ENCODE measurements at places on chromosomes 1 and 21.

- DNase-seq = no peak
These were observed 156.4 kb downstream of the PTGER3 start for GRCh38 chr1:70891051-70891843.

GRCh38 chr1:40783001-40783905, at the start of gene KCNQ4:
TSS of gene KCNQ4 (plus strand) at chr1:40783787. CDS start at chr1:40784094, 307 bp downstream.
- no peak for DNase-seq

- DNase-seq = no peak
These were observed 47.6 kb upstream of the RAP1A start for GRCh38 chr1:111571987-111572386.

DNA sequence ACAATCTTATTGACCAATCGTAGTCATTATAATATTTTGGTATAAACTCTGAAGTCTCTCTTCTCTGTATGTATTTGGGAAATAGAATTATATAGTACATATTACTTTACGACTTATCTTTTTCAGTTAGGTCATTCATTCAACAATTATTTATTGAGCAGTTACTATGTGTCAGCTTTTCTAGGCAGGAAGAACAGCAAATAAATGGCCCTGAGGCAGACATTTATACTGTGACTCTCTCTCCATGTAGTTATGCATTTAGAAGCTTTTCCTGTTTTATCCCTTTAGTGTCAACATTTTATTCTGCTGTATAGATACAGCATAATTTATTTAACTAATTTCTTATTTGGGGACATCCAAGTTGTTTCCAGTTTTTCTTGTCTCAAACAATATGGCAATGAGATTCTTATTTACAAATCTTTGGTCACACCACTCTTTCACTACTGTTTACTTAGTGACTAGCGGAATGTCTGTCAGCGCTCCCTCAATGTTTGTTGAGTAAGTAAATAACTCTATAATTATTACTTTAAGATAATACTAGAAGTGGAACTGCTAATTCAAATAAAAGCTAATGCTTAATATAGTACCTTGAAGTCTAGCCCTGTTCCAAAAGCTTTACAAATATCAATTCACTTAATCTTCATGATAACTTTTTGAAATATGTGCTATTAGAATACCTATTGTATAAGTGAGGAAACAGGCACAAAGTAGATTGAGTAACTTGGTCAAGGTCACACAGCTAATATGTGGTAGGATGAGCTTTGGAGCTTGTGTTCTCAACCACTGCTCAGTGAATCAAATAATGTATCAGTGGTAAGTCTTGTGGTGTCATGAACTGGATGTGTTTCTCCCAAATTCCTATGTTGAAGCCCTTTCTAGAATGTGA, 465.6 kb downstream of the SIPA1L2 start:
- DNase-seq = no peak

GRCh38 chr1:110259770-110260169, 49.7 kb downstream of the KCNC4 start:
- no peak for DNase-seq

- no peak for DNase-seq
These were observed 1.8 kb downstream of the NCDN start for GRCh38 chr1:35559317-35559944.

DNA sequence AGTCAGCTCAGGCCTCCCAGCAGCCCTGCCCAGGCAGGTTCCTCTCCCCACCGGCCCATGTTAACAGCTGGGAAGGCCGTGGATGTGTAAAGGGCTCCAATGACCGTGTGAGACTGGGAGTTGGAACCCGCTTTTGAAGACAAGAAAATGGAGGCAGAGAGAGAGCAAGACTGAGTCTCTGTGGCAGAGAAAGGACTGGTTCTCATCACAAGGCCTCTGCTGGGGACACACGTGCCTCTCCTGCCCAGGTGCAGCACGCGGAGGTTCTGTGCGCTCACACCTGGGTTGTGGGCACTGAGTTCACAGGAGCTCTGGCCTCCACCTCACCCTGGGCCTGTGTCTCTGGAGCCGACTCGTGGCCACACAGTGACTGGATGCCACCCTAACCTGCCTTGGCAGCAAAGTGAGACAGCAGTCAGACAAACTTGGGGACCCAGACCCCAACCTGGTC, 27.0 kb downstream of the RUNX3 start:
- no peak for DNase-seq

DNA sequence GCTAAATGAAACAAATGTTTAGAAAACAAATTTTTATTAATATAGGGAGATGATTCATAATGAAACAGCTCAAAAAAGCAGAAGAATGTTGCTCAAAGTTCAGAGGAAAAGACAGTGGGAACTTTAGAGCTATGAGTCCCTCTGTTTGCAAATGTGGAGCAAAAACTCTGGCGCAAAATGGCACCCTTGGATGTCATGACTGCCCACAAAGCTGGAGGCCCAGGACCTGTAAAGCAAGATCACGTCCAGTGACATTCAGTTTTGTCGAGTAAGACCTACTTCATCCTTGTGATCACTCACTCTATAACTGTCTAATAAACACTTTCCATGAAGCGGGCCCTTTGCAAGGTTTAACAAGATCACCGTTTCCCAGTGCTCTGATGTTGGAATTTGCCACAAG, 9.1 kb upstream of the EXO1 start:
- DNase-seq = no peak

DNA sequence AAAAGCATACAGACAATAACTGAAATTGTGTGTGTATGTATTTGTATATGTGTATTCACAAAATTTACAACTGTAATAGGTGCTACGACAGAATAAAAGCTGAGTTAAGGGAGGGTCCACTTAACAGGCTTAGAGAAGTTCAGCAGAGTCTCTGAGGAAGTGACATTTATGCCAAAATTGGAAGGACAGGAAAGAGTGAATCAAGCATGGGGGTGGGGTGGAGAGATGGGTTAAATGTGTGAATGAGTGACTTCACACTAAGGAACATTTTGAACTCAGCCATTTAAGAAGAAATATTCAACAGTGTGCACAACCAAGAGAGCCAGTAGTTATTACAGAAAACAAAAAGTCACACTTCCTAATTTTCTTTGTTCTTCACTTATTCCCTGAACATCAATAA, 53.8 kb upstream of the RGS1 start:
- DNase-seq = no peak

DNA sequence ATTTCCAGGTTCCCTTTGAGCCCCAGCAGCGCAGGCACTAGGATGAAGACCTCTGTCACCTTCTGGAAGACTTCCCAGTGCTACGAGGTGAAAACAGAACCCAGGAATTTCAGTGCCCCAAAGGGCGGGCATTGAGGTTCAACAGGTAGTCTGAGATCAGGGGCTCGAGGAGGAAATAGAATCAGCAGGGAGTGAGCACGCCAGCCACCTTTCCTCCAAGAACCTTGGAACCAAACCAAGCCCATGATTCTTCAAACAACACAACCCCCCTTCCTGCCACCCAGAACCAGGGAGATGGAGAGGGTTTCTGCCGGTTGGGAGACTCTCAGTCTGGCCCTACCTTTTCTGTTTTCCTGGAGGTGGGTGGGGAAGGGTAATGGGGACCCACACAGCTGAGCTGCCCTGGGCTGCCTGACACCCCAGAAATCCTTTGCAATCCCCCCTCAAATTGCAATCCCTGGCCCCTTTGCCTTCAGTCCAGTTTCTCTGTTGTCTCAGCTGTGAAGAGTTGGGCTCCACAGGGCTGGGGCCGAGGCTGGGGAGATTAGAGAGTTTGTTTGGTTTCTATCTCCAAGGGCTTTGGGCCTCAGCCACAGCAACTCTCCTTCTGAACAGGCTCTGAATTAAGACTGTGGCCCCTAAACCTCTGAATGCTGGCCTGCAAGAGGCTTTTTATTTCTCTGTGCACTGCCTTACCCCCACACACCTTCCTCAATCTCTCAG, 11.9 kb downstream of the SLC41A1 start:
- no peak for DNase-seq

DNA sequence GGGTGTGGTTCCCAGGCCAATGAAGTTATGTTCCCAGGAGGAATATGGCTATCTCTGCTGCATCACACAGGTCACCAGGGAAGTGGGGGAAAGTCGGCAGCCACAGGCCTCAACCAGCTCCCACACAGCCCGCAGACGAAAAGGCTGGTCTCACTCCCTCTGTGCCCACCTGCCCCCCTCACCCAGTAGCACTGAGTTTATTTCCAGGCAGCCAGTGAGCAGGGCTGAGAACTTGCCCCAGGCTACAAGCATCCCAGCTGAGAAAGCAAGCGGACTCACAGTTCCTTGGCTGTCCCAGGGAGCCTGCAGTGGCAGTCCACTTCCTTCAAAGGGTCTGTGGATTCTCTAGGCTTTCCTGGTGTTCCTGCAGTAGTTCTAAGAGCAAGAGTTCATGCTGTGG, 68.9 kb downstream of the SLC5A9 start:
- no peak for DNase-seq

GRCh38 chr1:35572296-35572695, 818 bp upstream of the TFAP2E start:
- DNase-seq = no peak

GRCh38 chr1:104019675-104020049, 270.0 kb downstream of the AMY1C start:
- no peak for DNase-seq

DNA sequence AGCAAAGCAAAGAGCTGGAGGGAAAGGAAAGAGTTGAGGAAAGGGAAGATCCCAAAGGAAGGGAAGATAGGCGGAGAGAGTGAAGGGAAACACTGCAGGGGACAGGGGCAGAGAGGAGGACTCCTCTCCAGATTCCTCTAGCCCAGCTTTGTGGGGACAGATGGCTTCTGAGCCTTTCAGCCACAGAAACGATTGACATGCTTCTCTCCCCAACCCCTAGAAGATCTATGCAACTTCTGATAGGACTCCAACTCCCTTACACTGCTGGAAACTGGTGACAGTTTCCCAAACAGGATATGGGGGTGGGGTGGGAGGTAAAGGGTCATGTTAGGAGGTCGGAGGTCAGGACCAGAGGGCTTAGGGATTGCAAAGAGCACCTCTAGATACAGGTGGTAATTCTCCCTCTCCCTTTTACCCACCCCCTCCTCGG, 6.5 kb downstream of the MEX3A start:
- DNase-seq = no peak

DNA sequence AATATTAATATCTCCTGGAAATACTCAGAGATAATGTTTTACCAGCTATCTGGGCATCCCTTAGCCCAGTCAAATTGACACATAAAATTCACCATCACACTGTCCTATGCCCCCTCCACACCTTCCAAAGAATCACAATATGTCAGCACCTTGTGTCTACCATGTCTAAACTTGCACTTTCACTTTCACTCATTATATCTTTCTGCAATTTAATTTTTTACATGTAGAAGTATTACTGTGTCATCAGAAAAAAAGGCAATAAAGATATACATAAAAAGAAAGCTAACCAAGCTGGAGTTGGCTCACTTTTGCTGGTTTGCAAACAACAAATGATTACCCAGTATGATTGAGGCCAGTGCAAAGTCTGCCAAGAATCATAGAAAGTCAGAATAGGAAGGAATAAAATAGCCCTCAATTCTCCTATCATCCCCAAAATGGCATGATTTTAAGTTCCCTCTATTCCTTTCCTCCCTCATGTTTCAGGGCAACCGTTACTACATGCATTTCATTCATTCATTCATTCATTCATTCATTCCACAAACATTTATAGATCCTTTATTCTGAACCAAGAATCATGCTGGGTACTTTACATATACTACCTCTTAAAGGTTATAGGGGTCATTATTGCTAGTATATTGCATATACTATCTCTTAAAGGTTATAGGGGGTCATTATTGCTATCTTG, 5.9 kb upstream of the LUZP1 start:
- no peak for DNase-seq

DNA sequence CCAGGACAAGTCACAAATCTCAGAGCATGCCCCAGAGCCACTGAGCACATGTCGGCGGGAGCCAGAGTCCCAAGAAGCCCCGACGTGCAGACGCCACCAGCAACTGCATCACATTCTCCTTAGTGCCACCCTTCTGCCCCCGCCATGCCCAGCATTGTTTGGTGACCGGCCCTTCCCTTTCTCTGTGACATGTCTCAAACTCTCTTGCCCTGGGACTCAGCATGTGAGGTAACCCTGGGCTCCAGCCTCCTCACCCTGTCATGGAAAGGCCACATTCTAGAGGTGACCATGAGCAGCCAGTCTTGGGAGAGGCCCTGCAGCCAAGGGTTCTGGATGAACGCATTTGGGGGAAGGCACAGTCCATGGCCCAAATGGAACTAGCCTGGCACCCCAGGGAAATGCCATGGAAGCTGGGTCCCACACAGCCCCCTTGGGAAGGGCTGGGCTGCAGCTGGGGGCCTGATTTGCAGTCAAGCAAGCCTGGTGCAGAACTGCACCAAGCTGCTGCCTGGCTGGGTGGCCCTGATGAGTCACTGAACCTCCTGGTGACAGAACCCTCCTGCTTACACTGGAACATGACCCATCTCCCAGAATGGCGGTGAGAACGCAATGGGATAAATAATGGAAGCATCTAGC, 94.4 kb downstream of the ITPKB start:
- no peak for DNase-seq

DNA sequence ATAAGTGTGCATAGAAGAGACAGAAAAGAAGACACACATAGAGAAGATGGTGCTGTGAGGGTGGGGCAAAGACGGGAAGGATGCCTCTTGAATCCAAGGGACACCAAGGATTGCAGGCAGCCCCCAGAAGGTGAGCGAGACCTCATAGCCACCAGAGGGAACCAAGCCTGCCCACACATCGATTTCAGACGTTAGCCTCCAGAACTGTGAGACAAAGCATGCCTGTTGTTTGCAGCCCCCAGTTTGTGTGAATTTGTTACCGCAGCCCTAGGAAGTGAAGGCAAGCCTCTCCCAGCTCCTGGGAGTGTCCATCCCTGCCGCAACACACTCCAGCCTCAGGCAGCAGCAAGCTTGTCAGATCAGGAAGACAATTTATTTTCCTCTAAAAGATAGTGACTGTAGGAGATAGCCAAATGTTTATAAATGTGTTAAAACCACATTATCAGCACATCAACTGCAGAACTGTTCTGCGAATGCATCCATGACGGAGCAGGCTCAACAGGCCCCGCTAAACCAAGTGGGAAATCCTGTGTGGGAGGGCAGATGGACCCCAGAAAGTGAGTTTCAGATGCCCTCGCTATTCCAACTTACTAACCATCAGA, 543.3 kb downstream of the MATN1 start:
- DNase-seq = no peak

- DNase-seq = no peak
These were observed 284.2 kb downstream of the GRIK1 start for GRCh38 chr21:29655577-29655976.

GRCh38 chr1:79595931-79596330, 589.4 kb upstream of the ADGRL4 start:
- no peak for DNase-seq

DNA sequence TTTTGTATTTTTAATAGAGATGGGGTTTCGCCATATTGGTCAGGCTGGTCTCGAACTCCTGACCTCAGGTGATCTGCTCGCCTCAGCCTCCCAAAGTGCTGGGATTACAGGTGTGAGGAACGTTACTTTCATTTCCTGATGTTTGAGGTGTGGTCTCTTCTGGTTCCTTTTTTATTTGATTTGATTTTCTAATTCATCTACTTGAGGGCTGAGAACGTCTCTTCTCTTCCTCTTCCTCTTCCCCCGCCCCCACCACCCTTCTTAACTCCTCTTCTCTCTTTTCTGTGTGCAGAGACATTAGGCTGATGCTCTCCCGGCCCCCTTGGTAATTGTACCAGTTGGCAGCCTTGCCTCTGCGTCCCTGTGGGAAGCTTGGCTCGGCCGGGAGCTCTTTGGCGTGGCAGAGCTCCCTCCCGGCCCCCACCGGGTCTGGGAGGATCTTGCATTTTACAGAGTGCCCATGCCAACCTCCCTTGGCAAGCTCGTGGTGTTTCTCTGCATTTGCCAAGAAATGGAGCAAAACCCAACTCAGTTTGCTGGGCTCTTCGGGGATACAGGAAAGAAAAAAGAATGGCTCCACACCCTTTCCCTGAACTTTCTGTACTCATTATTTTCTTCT, 19.9 kb downstream of the CRYAA start:
- DNase-seq = no peak

GRCh38 chr21:31243611-31244010, 100.5 kb downstream of the TIAM1 start:
- no peak for DNase-seq
